ENCODE measurements at places on chromosomes 7 and 10.

DNA sequence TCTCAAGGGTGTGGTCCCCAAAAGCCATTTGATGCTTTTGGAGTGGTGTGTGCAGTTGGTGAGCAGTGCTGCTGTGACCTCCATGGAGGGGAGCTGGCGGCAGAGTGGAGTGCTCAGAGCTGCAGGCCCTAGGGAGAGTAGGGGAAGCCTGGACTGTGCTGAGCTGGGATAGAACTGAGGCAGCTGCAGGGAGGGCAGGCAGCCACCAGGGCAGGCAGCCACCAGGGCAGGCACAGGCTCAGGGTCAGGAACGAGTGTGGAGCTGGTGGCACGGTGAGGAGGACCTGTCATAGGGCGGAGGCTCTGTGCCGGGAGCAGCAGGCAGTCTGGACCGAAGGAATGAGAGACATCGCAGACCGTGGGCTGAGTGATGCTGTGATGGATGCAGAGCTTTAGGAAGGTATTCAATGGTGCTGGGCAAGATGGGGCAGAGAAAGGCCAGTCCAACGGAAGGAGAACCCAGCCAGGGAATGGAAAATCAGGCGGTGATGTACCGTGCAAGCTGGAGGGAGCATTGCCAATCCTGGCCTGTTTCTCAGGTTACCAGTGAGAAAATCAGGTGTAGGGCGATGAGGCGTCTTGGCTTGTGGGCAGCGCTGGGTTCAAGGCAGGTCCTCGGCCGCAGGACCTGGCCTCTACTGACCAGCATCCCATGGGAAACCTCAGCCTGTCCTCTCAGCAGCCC lies 152.6 kb downstream of the CAMK1D start:
- no peak for DNase-seq

DNA sequence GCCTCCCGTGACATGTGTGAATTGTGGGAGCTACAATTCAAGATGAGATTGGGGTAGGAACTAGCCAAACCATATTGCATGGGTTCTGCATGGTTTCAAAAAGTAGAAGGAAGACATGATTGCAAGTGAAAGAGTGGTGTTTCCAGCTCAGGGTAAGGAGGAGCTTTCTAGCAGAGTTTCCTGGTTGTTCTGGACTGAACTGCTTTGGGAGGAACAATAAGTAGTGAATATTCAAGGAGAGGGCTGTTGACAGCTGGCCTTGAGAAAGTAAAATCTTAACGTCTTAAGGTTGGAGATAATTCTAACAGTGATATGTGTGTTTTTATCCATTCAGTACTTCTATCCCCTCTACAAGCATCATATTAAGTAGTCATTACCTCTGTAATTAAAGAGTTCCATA lies 62.2 kb upstream of the PRKG1 start:
- DNase-seq = no peak

DNA sequence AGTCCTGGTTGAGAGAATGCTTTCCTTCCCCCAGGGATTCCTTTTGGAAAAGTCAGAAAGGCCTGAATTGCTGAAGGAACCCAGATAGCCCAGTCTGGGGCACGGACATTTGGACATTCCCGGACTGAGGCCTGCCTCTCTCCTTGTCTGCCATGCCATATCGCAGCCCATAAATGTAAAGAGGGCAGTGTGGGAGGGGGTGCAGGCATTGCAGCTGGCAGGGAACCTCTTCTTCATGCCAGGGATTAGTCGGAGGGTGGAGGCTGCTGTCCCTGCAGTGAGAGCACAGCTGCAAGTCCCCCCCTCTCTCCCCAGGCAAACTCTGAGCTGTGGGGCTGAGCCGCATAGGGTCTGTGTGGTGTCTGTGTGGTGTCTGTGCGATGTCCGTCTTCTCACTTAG lies 486.0 kb upstream of the MKI67 start:
- no peak for DNase-seq

- no peak for DNase-seq
These were observed 130.4 kb downstream of the GLI3 start for GRCh38 chr7:42106562-42106961.

- no peak for DNase-seq
These were observed 85.3 kb upstream of the RET start for GRCh38 chr10:42991442-42992098.

GRCh38 chr10:58565271-58565670 lies 52.6 kb downstream of the BICC1 start:
- no peak for DNase-seq

DNA sequence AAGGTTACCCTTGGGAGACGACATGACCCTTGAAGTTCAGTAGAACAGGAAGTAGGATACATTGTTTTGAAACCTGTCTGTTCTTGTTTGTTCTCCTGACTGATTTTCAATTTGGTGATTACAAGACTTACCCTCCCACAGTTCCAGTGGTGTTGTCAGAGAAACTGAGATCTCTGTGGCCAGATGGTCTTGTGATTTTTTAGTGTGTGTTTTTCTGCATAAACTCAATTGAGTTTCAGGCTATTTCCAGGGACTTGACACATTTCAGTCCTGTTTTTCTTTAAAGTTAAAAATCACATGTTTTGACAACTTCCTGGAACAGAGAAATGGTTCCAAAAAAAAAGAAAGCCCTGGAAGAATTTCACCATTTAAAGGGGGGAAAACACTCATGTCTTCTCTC lies 22.3 kb downstream of the PIK3CG start:
- DNase-seq = no peak

GRCh38 chr10:90018819-90019218 lies 317.4 kb downstream of the KIF20B start:
- DNase-seq = no peak

DNA sequence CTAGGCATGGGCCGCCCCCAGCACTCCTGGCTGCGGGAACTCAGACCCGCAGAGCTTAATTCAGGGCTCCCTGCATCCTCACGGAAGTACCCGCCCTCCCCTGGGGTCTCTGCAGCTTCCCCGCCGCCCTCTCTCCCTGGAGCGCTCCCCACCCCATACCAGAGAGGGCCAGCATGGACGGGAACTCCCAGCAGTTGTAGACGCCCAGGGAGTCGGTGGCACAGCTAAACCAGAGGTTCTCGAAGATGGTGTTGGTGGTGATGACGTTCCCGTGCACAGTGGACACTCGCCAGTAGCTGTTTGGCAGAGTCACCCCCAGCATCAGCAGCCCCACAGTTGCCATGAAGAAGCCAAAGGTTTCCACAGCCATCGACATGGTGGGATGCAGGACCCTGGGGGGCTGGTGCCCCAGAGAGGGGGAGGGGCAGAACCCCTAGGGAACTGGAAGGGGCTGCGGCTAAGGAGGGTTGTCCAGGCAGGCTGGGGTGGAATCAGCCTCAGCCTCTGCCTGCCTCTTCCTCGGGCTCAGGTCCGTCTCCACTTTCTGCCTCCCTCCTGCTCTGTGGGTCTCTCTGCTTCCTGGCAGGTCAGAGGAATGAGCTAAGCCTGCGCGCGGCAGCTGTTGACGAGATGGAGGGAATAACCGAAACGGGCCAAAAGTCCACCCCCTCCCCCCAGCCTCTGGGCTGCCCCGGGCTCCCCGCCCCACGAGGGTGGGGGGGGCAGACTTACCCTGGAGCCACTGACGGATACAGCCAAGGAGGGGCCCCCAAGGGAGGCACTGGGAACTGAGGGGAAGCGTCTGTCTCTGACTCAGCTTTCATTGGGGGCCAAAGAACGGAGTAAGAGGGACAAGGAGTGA lies at the start of gene CLDN15:
CLDN15 (minus strand) TSS at position 597 of the 862 bp plus-strand sequence; CDS start at position 376, 221 bp downstream.
- DNase-seq = no peak

Measured in immature natural killer cell (primary cell).